ENCODE measurements at places on chromosomes 12 and 14. TPM values are rescaled to one million over a fixed set of nuclear protein-coding genes. Genes with fewer than 3 reads are reported as not detected.

- no peak for DNase-seq
These were observed 7.1 kb upstream of the ZDHHC22 start for GRCh38 chr14:77148510-77149231.

GRCh38 chr14:92252323-92252722 is 70.6 kb upstream of the SLC24A4 start:
- no peak for DNase-seq

- no peak for DNase-seq
These were observed 246.6 kb upstream of the CCDC196 start for GRCh38 chr14:66239589-66239988.

DNA sequence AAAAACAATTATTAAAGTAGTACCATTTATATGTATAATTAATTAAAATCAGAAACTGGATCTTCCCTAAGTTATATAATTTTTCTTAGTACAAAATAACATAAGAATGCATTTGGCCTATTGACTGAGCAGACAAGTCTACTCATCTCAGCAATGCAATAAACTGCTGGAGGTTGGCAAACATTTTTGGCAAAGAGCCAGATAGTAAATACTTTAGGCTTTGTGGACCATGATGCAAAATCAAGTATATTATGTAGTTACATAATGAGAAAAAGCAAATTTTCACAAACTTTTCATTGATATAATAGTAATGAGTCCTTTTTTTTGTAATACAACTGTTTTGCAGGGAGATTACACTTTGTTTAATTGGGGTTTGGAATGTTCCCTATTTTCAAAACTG is 30.9 kb downstream of the ERGIC2 start:
- no peak for DNase-seq

GRCh38 chr12:5166976-5167375 is 123.3 kb downstream of the KCNA5 start:
- DNase-seq, result peak; percentile 94

GRCh38 chr12:31491841-31492598 is 98.9 kb downstream of the DENND5B start:
- peak; percentile 72 for DNase-seq

FAR2 gene
- total RNA-seq, result 1.5 TPM

- no peak for DNase-seq
These were observed 65.3 kb downstream of the NKX2-1 start for GRCh38 chr14:36454599-36455240.

TSPAN11 gene
- total RNA-seq, result 2.2 TPM

GRCh38 chr14:70641548-70642302 is at the start of gene TTC9:
TTC9 (plus strand) TSS chr14:70641916; CDS start chr14:70642130, 214 bp downstream.
- no peak for DNase-seq
